Activated naive CD4-positive, alpha-beta T cell treated with Interleukin-2 at 50 U/mL for 16 hours (primary cell): ENCODE measurements at places on chromosomes 4 and X.

DNA sequence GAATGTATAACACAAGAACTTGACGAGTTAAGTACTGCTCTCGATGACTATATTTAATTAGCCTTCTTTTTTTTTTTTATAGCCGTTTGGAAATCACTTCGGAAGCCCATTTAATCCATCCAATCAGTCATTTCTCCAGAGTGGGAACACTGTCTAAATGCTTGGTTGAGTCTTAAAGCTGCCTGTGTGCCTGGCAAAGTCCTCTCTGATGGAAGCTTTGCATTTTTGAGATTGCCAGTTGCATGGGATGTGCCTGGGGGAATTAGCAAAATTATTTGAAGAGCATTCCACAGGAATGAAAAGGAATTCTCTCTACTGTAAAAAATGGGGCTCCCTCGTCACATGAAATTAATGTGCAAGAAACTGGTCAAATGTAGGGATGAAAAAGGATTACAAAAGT lies 398.8 kb upstream of the RPS6KA3 start:
- DNase-seq: no peak

- DNase-seq: no peak
These were observed 2048.7 kb downstream of the PCDH7 start for GRCh38 chr4:32768664-32769389.

GRCh38 chrX:2536141-2536540 lies 35.4 kb upstream of the DHRSX start:
- DNase-seq: no peak

DNA sequence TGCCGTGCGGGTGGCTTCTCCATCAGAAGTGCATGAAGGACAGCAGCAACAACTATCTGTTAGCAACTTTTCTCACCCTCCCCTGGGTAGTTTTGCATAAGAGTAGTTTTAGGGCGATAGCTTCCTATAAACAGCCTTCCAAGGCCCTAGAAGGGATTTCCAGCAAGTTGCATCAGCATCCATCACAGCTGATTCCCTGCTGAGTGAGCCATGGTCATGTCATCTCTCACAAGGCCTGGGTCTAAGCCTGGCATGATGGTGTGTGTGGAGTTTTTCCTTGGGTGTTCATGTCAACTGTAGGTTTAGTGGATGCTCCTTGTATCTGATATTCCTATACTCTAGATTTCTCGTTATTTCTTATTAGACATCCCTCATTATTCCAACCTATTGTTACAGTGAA lies 2324.7 kb upstream of the AGA start:
- no peak for DNase-seq

GRCh38 chr4:42708625-42709024 lies 51.7 kb upstream of the ATP8A1 start:
- DNase-seq: no peak

DNA sequence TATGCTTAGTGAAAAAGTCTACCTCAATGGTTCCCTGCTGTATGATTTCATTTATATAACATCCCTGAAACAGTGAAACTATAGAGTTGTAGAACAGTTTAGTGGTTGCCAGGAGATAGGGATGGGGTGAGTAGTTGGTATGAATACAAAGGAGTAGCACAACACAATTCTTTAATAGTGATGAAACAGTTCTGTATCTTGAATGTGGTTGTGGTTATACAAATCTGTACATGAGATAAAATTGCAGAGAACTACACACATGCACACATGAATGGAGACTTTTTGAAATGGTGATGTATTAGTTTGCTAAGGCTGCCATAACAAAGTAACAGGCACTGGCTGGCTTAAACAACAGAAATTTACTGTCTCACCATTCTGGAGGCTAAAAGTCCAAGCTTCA lies 677.1 kb downstream of the ADGRL3 start:
- no peak for DNase-seq

- no peak for DNase-seq
These were observed 29.1 kb upstream of the ARSD start for GRCh38 chrX:2958199-2958598.

GRCh38 chr4:74635490-74636123 lies 158.7 kb downstream of the BTC start:
- DNase-seq: no peak

DNA sequence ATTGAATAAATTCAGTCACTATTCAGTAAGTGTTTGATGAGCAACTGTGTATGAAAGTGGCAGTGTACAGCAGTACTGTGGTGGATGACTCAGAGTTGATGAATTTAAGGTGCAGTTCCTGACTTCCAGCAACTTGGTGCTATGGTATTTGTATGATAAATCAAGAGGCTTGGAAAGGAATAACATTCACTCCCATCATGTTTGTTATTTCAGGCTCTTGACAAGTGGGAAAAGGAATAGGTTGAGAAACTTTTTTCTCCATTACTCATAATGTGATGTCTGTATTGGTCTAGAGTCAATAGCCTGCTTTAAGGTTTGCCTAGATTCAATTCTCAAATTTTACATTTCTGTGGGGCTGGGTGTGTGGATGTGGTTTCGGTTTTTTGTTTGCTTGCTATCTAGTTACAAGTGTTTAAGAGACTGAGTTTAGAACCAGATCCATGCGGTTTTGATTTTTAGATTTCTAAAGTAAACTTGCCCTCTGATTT lies 35.1 kb upstream of the CYP2U1 start:
- DNase-seq: no peak

DNA sequence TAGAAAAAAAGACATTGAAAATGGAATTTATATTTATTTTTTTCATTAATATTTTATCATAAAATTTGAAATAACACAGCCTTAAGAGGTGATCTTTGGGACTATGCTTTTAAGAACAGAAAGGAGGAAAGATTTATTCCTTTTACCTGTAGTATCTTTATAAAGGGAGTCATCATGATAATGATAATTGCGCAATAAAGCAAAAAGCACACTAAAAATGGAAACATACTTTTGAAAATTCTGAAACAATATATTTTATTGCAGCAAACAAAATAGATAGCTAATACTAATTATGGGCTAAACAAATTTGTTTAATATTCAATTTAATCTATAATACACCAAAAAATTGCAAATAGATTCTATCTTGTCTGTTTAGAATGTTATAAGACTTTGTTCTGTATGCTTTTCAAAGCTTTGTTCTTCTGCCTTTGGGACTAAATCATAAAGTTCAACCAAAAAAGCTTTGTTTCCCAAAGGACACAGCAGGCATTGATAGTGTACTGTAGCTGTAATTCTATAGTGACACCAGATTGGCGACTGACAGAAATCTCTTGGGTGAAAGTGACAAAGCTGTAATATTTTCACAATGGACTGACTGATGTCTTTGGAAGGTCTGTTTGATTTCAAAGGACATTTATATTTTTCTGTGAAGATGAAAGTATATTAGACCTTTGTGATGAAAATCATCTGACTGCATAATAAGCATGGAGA lies 2156.6 kb upstream of the TENM3 start:
- no peak for DNase-seq

DNA sequence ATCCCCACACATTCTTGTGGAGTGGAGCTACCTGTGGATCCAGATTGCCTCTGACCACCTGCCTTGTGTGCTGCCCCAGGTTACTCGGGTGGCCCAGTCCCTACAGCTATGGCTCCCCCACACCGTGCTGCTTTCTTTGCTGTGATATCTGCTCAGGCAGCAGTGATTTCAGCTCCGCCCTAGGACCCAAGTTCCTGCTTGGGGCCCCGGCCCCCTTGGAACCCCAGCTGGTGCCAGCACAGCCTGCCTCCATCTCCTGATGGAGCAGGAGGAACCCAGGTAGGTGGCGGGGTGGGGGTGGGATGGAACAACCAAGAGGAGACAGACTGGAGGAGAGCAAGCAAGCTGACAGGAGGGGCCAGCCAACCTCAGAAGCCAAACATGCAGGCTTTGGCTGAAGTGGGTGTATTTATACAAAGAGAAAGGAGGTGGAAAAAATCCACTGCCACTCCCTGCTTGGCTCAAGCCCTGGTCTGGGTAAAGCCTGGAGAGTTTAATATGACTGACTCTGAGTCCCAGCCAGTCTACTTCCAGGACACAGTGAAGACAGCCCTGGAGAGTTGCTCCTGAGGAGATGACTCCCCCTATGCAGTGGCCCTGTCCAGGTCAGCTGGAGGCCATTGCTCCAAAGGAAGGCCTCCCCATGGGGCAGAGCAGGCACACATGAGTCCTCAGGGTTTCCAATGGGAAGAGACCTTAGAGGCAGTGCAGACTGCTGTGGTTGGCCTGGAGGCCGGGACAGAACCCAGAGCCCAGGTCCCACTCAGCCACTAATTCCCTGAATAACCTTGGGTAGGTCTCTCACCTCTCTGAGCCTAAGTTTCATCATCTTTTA lies 197.1 kb upstream of the MAMLD1 start:
- DNase-seq: no peak

DNA sequence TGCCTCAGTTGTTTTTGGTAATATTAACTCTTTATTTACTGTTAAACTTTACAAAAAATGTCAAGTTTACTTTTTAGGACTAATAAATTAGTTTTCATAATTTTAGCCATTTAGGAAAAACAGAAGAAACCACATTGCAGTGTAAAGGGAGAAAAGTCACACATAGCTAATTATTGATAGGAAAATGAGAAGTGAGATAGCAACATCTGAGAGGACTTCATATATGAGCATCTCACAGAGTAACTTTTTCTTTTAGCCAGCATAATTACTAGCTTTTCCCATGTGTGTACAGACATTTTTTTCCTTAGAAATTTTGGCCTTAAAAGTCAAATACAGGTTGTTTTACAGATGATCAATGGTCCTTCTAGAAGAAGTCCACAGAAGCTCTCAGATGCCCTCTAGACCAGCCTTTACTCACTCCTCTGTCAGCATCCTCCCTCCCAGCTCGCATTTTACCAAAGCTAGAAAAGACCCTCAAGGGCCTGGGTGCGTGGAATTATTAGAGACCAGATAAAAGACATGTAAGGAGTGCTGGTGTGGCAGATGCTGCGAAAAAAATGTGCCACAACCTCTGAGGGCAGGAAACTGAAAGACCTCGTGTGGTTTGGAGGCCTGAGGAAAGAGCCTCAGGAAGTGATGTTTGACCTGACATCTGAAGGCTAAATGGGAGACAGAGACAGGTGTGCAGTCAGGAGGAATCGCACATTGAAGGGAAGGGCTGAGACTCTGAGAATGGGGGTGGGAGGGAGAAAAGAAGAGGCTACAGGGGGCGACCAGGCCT lies 156.9 kb downstream of the CBR4 start:
- no peak for DNase-seq

DNA sequence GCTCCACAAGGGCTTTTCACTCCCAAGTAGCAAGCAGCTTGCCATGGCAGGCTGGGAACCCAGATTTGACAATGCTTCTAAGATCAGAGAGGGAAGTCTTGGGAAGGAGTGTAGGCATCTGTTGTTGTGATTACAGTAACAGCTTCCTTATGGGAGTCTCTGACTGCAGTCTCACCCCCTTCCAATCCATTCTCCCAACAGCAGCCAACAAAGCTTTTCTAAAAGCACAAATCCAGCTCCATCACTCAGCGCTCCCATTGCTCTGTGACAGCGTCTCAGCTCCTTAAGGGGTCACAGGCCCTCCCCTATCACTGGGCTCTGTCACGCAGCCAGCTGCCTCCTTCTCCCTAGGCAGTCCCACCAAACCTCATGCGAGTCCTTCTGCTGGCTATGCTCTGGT lies 7.1 kb downstream of the IGFBP7 start:
- no peak for DNase-seq

DNA sequence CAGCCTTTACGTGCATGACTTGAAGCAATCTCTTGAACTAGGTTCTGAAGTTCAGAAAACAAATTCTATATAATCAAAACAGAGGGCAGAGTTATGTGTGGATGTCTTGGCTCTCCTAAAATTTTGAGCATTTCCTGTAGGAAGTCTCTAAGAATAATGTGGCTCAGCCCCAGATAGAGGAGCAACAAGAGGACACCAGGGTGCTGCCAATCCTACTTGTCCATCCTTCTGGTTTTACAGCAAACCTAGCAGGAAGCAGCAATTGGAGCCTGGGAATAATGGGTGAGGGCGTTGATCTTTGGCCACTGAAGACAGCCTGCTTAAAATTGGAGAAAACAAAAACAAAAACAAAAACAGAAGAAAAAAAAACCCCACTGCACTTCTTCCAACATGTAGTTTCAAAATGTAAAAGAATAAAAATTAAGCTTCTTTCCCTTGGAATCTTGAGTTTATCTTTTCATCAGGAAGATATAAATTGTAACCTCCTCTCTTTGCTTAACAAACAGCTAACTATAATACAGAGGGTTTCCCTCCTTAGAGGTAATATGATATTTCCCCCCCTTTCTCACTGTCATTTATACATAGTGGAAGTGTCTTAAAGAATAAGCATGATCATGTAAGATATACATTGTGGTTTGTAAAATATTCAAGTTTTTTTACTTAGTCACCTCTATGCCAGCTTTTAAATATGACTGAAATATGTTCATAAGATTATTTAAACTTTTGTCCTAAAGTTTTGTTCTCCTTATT lies 130.6 kb downstream of the FBXO8 start:
- DNase-seq: no peak

DNA sequence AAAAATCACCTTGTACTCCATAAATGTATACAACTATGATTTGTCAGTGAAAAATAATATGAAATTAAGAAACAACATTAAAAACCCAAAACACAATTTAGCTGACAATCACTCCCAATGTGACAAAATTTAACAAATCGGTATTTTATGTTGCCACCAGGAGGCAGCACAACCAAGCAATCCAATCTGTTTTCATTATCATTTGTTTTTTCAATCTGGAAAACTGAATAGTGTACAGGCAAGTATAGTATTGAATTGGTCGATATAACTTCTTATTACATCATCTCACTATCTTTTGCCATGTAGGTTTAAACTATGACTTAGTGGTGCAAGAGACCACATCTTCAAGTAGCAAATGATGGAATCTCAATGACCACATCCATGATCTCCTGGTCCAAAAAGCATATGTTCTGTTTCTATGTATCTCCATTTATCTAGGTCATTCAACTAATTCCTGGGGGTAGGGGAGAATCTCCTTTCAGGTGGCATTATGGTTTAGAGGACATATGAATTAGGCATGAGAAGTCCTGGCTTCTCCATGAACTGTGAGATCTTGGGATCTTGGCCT lies 112.9 kb upstream of the AGA start:
- no peak for DNase-seq

GRCh38 chr4:88599714-88600113 lies 7.4 kb downstream of the HERC3 start:
- DNase-seq: no peak

- no peak for DNase-seq
These were observed 19.5 kb downstream of the SUV39H1 start for GRCh38 chrX:48715876-48716502.

DNA sequence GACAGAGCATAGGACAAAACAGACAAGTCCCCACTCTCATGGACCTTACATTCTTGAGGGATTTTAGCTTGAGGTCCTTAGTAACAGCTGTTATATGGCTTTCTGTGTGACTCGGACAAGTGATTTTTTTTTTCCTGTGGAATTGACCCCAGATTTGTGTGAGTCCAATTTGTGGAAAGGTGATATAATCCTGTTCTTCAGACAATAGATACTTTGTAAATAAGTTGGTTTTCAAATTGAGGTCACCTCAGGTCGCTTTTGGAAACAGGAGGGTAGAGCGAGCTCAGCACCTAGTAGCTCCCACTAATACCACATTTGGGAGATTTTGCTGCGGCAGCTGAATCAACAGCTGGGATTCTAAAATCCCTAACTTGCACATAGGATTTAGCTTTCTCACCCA lies 1008.8 kb downstream of the ADGRL3 start:
- DNase-seq: no peak

GRCh38 chr4:14857475-14857874 lies 144.8 kb upstream of the CPEB2 start:
- no peak for DNase-seq

- no peak for DNase-seq
These were observed 61.8 kb downstream of the CAMK2D start for GRCh38 chr4:113699772-113700171.
